NCI-H1694 (cell line): ENCODE measurements at places on chromosomes 3 and 15.
A peak's percentile ranks its signal among the peaks of the same experiment; 100 is the strongest.

DNA sequence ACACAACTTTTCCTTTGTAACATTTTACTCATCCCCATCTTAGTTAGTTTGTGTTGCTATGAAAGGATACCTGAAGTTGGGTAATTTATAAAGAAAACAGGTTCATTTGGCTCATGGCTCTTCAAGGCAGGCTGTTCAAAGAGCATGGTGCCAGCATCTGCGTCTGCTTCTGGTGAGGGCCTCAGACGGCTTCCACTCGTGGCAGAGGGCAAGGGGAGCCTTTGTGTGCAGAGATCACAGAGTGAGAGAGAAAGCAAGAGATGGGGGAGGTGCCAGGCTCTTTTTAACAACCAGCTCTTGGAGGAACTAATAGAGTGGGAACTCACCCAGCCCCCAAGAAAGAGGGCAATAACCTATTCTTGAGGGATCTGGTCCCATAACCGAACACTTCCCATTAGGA lies 23.1 kb downstream of the PLA2G4F start:
- DNase-seq: no peak

DNA sequence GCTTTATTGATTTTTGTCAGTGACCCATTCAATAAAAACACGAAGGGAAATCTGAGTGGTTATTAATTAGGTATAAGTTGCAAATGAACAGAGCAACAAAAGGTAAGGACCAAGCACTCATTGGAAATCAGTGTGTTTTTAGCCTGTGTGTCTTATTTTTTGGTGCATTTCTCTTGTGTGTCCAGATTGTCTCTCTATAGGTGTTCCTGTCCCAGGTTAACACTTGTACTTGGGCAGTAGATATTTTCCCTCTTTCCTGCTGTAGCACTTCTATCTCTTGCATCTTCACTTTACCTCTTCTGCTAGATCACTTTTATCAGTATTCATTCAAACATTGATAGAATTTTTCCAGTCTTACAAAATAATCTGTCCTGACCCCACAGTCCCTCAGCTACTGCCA lies 37.0 kb downstream of the MAPK6 start:
- no peak for DNase-seq

- DNase-seq: no peak
These were observed 9.2 kb downstream of the SNAP23 start for GRCh38 chr15:42504631-42505030.

DNA sequence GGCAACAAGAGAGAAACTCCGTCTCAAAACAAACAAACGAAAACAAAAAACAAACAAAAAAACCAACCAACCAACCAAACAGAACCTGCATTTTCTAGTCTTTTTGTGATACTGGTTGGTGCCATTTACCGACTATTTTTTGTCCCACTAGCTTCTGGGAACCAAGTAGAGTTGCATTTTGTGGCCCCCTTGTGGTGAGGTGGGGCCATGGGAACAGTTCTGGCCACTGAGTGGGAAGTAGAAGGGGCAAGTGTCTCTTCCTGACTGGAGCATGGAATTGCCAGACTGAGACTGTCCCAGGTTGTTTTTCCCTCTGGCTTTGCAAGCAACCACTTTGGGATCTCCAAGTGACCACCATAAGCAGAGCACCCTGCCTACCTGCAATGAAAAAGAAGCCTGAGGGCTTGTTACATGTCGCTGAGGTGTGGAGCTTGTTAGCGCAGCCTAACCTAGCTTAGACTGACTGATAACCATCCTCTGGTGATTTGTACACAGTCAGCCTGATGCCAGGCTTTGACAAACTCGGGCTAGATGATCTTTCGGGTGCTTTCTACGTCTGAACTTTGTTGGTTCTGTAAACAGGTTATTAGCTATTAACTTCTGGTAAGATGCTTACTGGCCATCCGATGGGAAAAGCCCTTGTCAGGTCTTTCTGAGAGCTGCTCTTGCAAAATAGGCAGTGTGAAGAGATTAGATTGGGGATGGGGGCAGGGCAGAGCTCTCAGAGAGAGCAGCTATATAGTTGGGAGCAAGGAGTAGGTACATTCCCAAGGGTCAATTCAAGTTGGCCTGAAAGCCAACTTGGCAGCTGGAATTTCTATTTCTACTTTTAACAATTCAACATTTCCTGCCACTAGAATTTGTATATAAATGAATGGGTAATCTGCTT lies 172.2 kb downstream of the SSR3 start:
- DNase-seq: peak; percentile 5

DNA sequence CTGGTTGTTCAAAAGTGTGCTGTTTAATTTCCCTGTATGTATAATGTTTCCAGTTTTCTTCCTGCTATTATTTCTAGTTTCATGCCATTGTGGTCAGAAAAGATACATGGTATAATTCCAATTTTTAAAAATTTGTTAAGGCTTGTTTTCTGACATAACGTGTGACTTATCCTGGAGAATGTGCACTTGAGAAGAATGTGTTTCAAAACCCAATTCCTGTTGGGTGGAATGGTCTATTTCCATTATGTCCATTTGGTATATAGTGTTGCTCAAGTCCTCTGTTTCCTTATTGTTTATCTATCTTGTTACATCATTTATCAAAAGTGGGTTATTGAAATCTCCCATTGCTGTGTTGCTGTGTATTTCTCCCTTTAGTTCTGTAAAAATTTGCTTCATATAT lies 215.4 kb downstream of the GREM1 start:
- DNase-seq: no peak

DNA sequence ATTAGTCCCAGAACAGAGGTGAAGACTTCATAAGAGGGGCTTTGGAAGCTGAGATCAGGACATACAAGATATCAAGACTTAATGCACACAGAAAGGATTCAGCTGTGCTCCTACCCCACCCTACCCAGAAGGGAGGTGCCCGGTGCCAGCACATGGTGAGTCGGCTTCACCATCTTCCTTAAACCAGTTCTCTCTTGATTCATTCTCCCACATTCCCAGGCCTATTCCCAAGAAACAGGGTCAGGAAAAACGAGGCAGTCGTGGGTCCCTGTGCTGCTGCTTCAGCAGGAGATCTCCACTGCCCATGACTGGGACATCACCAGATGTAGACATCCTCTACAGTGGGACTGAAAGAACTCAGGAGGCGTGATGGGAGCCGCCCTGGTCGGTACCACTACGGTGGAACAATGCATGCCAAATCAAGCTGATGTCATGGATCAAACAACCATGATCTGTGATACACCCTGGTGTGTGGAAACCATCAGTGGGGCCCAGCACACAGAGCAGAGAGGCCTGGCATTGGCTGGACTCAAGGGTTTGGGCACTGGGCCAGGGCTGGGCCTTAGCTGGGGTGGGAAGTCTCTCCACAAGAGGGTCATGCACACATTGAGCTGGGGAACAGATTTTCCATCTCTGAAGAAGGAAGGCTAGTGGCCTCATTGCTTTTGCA lies 41.9 kb downstream of the CCDC12 start:
- DNase-seq: no peak

- no peak for DNase-seq
These were observed 82.0 kb downstream of the CNTN3 start for GRCh38 chr3:74532446-74532845.

DNA sequence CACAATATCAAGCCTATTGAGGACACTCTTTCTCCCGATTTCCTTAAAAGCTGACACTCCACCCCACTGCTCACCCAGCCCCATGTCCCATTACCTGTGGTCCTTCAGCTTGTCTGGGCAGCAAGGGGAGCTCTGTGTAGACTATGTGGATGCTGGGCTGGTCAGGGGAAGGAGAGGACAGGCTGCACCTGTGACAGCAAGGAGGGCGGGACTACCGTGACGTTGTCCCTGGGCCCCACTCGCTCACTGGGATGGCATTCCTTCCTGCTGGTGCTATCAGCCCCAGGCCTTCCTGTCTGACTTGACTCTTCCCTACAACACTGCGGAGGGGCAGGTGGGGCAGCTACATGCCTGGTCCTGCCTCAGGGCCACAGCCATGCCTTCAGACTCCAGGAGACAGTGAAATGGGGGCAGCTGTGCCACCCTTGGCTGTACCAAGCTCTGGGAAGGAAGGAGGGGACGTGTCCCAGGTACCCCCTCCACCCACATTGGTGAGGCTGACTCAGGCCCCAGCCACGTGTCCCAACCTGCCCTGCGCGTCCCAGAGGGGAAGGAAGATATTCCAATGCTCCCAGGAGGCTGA lies at the start of gene TMEM40:
TMEM40 (minus strand) TSS at position 163 of the 583 bp plus-strand sequence. CDS start 9,427 bp downstream, outside the sequence.
- DNase-seq: no peak

DNA sequence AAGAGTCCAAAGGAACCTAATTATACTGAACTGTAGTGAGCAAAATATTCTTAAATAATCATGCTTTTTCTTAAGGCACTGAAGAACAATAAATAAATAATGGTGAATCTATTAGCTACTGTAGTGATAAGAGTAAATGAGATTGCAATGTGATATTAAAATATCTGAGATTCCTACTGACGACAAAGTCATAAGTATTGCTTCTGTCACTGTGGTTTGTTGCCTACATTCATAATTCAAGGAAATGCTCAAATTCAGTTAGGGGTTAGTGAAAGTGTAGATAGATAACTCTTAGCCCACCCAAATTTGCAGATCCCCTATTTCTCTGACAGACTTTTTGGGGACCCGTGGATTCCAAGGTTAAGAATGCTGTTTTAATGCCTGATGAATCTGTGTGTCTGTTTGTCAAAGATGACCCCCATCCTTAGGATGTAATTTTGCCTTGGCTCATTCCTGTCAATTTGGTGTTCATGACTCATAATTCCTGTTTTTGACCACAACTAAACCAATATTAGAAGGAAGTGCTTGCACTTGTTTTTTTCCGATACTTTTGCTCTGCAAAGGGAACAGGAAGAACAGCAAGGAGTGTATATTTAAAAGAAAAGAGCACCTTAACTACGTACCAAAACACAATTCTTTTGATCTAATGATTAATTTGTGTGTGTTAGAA lies 86.7 kb downstream of the MAGI1 start:
- no peak for DNase-seq

DNA sequence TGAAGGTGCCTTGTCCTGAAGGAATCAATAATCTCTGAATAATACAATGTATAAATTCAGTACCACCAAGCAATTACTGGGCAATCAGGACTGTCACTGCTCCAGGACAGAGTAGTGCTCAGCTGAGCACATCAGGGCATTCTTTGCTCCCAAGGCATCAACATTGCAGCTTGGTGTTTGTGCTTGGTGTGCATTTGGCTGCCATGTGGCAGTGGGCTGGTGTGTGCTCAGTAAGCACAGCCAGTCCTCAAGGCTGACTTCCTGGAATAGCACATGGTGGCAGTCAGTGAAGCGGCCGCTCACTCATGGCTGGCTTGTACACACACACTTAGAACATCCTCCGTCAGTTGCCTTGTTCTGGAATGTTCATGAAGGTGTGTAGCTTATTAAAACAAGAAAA lies 217.0 kb downstream of the EPHB1 start:
- no peak for DNase-seq

GRCh38 chr15:101200181-101200580 lies 51.7 kb downstream of the CHSY1 start:
- DNase-seq: no peak

DNA sequence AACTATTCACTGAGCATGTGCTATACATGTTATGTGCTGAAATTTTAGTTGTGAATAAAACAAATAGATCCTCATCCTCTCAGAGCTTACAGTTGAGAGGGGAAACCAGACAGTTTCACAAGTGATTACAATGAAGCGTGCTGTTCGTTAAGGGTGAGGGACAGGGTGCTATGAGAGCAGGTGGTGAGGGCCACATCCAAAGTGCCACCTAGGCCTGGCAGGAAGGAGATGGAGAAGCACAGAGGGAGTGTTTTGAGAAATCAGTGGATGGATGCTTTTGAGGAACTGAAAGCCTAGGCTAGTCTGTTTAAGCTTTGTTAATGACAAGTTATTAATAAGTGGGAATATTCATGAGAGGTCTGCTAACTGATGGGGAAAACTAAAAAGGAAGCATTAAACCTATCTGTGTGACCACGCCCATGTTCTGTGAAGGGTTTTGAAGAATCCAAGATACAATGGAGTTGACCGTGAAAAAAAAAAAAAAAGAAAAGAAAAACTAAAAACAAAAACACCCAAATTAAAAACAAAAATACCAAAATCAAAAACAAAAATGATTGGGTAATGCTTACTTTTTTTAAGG lies 7.3 kb downstream of the MCTP2 start:
- no peak for DNase-seq

GRCh38 chr3:18740631-18741583 lies 315.8 kb upstream of the SATB1 start:
- no peak for DNase-seq

- DNase-seq: no peak
These were observed 64.9 kb downstream of the TBC1D2B start for GRCh38 chr15:78012643-78013077.

GRCh38 chr3:14119651-14120050 lies 5.0 kb downstream of the CHCHD4 start:
- DNase-seq: no peak

- DNase-seq: no peak
These were observed 6.5 kb downstream of the TAGLN3 start for GRCh38 chr3:112005091-112005672.

GRCh38 chr3:35257641-35258040 lies 381.7 kb upstream of the ARPP21 start:
- DNase-seq: no peak

GRCh38 chr3:53483821-53484220 lies 10.6 kb upstream of the CACNA1D start:
- no peak for DNase-seq

GRCh38 chr15:58864602-58865424 lies 68.7 kb downstream of the SLTM start:
- DNase-seq: no peak

GRCh38 chr15:101641129-101641764 lies 10.9 kb downstream of the TM2D3 start:
- DNase-seq: peak; percentile 41

DNA sequence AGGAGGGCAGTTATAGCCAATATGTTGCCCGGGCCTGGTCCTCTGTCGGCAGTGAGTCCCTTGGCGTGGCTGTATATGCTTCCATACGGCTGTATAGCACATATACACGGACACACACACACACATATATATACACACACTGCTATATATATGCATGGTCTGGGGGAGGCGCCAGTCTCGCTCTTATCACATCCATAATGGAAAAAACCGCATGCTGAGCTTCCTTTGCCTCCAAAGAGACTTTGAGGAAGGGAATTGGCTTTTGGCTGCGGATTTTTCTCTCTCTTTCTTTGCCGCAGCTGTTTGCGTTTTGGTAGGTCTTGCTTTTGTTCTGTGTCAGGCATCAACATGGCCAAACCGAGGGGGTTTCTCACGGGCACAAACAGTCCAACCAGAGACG lies 11.3 kb upstream of the TMEM115 start:
- peak; percentile 26 for DNase-seq

GRCh38 chr15:36841193-36841592 lies 259.2 kb downstream of the MEIS2 start:
- no peak for DNase-seq
